ENCODE measurements at places on chromosomes 13 and 19.

- no peak for DNase-seq
Observed at GRCh38 chr19:16222806-16223205, 25.1 kb downstream of the AP1M1 start.

DNA sequence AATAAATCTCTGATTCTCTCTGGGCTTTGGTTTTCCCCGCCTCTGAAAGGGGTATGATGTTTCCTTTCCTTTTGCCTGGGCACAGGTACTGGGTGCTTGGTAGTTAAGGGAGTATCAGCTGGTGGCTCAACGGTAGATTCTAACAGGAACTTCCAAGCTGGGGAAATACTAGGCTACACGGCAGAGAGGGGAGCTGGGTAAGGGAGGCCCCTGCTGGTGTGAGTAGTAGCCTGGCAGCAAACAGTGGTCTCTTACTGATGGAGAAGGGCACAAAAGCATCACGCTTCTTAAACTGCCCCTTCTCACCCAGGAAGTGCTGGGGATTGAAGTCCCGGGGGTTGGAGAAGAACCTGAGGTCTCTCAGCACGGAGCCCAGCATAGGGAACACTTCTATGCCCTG, 26.9 kb upstream of the CYP2A7 start:
- no peak for DNase-seq

- DNase-seq: no peak
Observed at GRCh38 chr13:39283072-39283471, 244.8 kb downstream of the NHLRC3 start.

GRCh38 chr19:45591004-45591637, 6.5 kb upstream of the OPA3 start:
- DNase-seq: peak; percentile 31

DNA sequence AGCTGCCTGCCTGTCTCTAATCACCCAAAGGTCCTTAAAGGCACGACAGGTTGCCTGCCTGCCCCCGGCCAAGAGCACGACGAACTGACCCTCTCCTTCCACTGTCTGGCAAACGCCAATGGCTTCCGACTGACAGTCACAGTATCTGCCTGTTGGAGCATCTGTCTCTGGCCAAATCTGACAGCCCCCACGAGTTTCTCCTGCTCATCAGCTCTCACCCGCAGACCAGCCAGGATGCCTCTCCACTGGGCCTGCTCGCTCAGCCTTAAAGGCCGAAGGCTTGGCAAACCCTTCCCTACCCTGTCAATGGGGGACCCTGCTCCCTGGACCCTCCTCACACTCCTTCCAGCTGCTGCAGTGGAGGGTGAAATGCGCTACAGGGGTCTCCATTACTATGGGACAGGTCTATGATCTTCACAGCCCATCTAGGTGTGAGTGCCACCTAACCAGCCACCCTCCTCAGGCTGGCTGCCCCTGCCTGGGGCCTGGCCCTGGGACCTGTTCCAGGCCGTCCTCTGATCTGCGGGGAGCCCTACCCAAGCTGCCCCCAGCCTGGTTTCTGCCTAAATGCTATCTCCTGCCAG, 932 bp downstream of the FAM83E start:
- no peak for DNase-seq

DNA sequence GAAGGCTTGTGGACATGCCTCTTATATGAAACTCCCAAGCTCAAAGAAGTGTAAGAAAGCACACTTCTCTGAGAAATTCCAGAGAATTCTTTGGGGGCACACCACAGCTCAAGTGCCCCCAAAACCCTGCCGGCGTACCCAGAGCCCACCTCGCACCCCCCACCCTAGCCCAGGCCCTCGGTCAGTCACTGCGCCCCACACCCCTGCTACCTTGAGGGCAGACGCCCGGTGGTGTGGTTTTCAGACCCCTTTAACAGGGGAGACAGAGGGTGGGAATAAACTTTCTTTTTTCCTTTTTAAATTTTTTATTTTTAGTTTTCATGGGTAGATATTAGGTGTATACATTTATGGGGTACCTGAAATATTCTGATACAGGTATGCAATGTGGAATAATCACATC, 29.5 kb downstream of the PEPD start:
- no peak for DNase-seq

DNA sequence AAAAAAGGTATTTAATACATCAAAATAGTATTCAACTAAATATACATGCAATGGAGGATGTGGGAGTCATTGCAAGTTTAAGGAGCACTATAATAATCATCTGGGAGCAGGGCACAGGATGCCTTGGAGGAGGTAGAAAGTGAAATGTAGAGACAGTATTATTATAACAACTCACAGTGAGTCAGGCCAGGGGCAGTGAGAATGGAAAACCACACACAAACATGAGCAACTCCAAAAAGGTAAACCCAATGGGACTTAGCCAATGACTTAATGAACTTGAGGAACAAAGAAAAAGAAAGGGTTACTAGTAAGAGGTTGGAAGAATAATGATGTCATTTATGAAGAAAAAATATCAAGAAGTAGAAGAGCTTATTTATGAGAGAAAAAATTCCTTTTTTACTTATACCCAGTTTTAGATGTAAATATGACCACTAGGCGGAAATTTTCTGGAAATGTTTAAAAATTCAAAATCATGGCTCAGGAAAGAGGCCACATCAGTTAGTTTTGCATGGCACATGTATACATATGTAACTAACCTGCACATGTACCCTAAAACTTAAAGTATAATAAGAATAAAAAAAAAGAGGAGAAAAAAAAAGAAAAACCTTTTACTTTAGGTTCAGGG, 389.3 kb downstream of the SUCLA2 start:
- peak; percentile 19 for DNase-seq

DNA sequence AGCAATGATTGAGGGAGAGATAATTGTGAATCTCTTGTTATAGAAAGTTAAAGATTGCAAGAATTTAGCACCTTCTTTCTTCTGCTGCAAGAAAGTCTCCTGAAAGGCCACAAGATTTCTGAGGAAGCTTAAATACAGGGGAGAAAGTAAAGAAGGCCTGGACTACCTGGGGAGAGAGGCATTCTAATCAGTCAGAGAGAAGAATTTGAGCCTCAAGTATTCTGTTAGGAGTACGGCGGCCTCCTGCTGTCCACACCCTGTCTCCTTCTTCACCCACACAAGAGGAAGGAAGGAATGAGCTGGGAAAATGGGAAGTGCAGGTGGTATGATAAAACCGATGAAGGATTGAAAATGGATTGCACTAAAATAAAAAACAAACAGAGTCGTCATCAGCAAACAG, 474.7 kb downstream of the DIAPH3 start:
- DNase-seq: no peak

GRCh38 chr13:64054321-64054720, 2638.7 kb upstream of the PCDH20 start:
- DNase-seq: peak; percentile 7

DNA sequence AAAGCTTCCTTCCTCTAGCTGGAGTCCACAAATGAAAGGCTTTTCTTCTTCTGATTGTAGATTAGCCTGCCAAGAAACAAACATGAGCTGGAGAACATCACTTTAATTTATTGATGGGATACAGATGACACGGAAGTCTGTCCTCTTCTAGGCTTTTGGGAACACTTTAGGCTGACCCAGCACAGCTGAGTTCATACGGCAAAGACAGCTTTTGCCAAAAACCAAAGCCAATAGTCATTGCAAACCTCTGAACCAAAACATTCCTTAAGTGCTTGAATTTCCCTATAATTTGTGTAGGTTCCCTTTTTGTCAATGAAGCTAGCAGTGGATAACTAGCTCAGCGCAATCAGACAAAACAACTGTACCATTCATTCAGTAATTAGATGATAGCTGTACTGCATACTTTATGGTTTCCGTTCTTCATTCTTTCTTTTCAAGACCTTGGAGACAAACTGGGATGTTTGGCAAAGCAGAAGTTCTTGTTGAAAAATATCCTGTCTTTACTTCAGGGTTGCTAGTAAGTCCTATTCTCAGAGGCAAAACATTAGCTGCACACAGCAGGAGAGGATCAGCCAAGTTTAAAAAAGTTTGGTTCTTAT, 95.7 kb upstream of the SPRY2 start:
- peak; percentile 49 for DNase-seq

GRCh38 chr19:45883881-45884681, 1.9 kb downstream of the IRF2BP1 start:
- no peak for DNase-seq

DNA sequence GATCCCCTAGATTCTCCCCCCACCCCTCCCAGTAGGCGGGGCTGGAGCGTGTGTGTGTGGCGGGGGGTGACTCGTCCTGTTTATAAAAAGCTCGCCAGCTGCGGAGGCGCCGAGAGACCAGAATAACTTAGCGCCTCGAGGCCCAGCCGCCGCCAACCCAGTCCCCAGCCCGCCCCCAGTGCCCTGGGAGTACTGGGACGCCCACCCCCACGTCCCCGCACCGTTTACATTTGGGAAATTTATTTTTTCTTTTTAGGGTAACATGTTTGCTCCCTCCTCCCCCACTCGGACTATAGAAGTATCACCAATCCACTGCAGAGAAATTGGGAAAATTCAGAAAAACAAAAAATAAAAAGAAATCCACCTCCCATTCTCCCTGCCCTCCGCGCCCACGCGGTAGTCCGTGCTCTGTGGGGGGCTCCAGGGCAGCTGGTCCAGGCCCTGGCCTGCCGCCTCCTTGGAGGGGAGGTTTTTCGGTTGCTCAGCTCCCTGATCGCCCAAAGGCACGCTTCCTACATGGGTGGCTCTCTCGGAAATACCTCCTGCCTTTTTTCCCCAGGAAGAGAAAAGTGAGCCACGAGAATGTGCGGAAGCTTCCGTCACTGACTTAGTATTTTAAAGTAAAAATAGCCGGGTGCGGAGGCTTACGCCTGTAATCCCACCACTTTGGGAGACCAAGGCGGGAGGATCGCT, 1.5 kb upstream of the RAB3A start:
- peak; percentile 79 for DNase-seq

GRCh38 chr13:109694972-109695371, 91.4 kb downstream of the IRS2 start:
- no peak for DNase-seq

DNA sequence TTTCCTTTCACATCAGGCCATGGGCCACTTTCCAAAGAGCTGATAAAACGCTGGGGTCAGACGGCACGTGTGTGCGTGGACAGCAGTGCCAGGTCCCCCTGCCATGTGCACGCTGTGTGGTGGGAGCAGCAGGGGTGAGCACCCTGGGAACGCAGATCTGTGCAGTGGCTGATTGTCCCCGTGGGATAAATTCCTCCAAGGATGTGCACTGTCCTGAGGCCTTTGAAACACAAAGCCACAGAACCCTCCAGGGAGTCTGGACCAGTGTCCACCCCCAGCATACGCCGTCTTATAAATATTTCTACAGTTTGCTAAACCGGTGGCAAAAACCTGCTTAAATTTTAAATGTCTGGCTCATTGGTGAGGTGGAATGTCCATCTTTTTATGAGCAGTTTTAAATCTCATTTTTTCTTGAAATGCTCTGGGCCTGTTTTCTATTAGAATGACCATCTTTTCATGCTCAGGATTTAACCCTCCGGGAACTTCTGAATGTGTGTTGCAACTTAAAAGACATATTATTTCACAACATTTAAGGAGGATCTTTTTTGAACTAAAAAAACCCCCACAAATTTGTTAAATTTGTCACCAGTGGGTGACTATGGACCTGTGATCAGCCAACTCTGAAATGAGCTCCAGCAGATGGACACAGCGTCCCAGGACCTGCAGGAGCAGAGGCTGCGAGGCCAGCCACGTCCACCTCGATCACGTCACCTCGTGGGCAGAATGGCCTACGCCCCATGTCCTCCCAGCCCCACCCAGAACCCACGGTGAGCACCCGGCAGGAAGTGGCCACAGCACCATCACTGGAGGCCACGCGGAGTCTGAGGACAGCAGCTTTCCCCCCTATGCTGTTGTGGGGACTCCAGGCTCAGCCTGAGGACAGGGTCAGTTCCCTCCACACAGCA, 68.6 kb downstream of the RASA3 start:
- peak; percentile 92 for DNase-seq

GRCh38 chr19:18156841-18157464, 4.0 kb downstream of the PIK3R2 start:
- DNase-seq: peak; percentile 88

GRCh38 chr19:41219924-41220567, 1.0 kb downstream of the AXL start:
- peak; percentile 78 for DNase-seq

- no peak for DNase-seq
Observed at GRCh38 chr19:8489561-8490394, 12.7 kb downstream of the PRAM1 start.

DNA sequence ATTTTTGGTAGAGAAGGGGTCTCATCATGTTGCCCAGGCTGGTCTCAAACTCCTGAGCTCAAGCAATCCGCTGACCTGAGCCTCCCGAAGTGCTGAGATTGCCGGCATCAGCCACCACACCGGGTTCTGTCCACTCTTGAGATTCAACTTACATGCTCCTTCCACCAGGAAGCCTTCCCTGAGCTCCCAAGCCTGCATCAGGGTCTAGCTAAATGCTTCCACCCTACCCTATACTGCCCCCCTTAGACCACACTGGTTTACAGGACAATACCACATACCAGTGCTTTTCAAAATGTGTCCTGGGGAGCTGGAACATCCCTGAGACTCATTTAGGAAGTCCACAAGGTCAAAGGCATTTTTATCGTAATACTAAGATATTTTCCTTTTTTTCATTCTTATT, 15.1 kb upstream of the CACNG8 start:
- peak; percentile 22 for DNase-seq

GRCh38 chr13:20658451-20659040, 45.0 kb upstream of the IL17D start:
- DNase-seq: peak; percentile 2

DNA sequence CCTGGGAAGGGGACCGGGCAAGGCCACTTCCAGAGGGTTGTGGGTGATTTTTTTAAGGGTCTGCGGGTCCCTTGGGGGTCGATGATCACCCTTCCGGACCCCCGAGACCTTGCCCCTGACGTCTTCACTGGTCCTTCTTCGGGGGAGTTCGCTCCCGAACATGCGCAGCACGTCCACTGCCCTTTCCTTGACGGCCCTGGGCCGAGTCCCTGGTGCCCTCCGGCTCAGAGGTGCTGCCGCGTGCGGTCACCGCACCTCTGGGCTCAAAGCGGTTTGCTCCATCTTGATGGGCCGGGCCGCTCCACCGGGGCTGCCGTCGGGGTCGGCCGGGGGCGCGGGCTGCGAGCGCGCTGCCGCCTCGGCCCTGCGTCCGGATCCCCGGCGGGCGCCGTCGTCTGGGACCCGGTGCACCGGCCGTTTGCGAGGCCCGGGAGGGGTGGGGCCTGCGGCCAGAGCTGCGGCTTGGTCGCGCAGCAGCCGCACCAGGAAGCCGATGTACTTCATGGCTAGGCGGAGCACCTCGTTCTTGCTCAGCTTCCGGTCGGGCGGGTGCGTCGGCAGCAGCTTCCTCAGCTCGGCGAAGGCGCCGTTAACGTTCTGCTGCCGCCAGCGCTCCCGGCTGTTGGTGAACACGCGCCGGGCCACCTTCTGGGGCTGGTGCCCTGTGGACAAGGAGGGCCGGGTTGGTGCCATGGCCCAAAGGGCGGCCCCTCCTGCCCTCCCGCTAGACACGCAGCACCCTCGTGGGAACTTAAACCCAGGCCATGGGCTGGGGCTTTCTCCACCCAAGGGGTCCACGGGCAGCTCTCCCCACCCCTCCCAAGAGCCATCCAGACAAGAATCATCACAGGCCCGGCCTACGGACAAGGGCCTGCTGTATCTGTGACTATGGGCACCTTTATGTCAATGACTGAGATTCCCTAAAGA, 3.3 kb downstream of the LYL1 start:
- no peak for DNase-seq

Measured in RPMI7951 (cell line).